ENCODE measurements at places on chromosomes 13 and 19. TPM values are rescaled to one million over a fixed set of nuclear protein-coding genes. Genes with fewer than 3 reads are reported as not detected.

DNA sequence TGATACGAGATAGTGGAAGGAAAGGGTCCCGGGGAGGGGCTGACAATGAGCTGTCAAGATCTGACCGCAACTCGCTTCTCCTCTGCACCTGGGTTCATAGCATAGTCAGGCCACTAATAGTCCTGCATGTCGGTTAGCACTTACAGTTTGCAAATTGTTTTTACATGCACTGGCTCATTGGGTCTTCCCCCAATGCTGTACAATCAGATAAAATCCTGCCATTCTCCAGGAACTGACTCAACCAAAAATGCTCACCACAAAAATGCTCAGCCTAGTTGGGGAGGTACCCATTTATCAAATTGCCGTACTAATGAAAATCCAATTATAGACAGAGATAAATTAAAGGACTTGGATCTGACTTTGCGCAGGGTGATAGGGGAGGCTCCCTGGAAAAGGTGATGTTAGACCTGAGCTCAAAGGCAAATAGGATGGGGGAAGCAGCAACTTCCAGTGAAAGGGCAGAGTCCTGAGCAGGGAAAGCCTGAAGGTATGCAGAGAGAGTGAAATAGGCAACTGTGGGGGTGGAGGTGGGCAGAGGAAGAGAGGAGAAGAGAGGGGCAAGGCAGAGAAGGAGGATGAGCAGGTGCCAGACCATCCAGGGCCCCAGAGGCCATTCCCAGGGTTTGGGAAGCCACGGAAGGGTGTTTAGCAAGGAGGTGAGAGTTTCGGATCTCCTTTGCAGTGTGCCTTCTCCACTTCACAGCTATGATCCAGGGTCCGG, 326.1 kb upstream of the TSHZ3 start:
- DNase-seq = peak; percentile 3

DNA sequence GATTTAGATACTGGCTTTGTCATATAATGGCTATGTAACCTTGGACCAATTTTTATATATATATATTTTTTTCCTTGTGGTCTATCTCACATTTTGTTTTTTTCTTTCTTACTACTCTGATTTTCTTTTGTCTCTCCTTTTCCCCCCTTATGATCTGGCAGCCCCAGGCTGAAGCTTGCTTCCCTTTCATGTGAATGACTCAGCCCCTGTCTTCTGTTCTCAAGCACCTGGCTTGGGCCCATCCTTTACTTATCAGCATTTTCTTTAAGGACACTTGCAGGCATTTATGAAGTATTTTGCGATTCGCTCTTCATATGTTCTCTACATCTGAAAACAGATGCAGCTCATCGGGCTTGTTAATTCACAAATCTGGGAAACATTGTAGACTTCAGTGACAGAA, 163.6 kb downstream of the SPRY2 start:
- peak; percentile 38 for DNase-seq

DNA sequence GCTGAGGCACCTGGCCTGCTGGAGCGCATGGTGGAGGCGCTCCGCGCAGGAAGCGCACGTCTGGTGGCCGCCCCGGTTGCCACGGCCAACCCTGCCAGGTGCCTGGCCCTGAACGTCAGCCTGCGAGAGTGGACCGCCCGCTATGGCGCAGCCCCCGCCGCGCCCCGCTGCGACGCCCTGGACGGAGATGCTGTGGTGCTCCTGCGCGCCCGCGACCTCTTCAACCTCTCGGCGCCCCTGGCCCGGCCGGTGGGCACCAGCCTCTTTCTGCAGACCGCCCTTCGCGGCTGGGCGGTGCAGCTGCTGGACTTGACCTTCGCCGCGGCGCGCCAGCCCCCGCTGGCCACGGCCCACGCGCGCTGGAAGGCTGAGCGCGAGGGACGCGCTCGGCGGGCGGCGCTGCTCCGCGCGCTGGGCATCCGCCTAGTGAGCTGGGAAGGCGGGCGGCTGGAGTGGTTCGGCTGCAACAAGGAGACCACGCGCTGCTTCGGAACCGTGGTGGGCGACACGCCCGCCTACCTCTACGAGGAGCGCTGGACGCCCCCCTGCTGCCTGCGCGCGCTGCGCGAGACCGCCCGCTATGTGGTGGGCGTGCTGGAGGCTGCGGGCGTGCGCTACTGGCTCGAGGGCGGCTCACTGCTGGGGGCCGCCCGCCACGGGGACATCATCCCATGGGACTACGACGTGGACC, 9.7 kb upstream of the STRN4 start:
- no peak for DNase-seq

DNA sequence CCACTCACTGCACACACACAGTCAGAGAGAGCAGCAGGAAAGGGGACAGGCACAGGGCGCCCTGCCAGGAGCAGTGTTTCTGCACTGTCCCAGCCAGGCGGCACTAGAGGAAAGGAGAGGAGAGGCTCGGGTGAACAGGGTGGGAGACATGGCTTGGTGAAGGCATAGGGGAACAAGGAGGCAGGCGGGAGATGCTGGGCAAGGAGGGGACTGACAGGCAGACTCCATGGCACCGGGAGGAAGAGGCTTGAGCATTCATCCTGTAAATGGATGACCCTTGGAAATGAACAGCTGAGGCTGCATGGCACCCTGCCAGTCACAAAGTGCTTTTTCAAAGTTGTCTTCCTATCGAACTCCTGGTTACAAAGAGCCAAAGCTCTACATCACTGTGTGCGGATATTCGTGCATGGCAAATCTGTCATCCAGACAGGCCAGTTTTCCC, 22.4 kb downstream of the MED26 start:
- no peak for DNase-seq

PGLYRP2 gene
- total RNA-seq = not detected

- no peak for DNase-seq
Measured at GRCh38 chr13:113607056-113607888, 22.7 kb downstream of the TFDP1 start.

GRCh38 chr19:40739871-40740703, 10.2 kb downstream of the ACTMAP start:
- no peak for DNase-seq

CYP2A6 gene
- total RNA-seq = not detected

ZNF433 gene
- total RNA-seq = 7.9 TPM

LCP1 gene
- 5.4 TPM for total RNA-seq

DNA sequence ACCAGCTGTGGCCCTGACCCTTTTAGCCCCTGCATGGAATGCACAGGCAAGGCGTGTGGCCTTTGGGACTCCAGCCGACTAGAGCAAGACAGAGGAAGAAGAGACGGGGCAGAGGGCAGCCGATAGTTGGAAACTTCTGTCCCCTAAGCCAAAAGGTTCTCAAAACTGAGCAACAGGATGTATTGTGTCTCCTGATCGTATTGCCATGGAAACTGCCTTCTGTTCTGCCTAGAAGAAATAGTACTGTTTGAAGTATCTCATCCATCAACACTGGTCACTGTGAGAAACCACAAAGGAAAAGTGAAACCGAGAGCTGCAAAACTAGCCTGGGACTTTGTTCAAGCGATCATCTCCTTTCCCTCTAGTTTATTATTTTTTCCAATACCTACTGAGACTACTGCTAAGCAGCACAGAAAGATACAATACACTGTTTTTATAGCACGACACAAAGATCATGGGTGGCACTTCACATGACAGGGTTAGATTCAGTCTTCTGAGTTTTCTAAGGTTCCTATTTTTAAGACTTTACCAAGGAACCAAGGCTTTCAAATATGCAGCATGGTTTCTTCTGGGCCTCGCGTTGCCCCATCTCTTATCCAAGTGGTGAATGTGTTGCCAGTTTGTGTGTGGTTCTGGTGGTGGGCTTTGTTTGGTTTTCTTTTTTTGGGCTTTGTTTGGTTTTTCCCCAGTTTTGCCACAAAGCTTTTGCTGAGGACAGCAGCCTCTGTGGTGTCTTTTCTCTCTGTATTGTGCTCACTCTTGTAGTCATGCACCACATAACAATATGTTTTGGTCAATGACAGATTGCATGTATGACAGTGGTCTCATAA, 49.3 kb upstream of the GPR183 start:
- DNase-seq = peak; percentile 49

FFAR1 gene
- total RNA-seq = not detected

DNA sequence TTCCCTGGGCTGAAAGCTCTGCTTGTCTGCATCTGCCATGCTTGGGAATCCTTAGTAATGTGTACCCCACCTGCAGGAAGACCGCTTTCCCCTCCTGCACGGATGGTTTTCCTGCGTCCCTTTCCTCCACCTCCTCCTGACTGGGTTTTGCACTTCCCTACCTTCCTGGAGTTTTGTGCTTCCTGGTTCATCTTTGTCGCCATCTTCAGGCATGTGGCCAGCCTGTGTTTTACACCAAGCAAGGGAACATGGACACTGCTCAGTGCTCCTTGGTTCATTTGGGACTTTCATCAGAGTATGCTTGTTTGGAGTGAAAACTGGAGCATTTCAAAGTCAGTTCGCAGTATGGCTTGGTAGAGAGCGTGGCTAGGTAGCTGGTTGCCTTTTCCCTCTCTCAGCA, 30.7 kb downstream of the ERICH6B start:
- DNase-seq = no peak

DNA sequence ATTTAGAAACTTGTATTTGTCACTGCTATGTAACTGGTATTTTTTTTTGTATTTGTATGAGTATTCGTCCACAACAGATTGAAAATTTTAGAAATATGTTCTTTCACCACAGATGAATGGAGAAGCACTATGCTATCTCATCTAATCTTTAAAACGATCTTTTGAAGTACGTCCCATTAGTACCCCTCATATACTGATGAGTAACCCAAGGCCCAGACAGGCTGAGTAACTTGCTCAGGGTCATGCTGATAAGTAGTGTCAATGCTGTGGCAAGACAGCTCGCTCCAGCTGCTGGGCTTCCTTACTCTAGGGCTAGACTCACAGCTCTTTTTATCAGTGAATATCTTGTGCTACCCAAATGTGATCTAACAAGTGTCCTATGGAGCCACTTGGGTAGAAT, 154.2 kb downstream of the SUCLA2 start:
- no peak for DNase-seq

CD79A gene
- 0.10 TPM for total RNA-seq
